CD4-positive, alpha-beta T cell treated with Interleukin-6 for 4 hours (primary cell): ENCODE measurements at places on chromosomes 7 and 10.

GRCh38 chr7:158018098-158018762, 569.4 kb downstream of the PTPRN2 start:
- DNase-seq, result no peak

- DNase-seq, result no peak
Measured at GRCh38 chr10:21021843-21022594, 124.9 kb upstream of the NEBL start.

DNA sequence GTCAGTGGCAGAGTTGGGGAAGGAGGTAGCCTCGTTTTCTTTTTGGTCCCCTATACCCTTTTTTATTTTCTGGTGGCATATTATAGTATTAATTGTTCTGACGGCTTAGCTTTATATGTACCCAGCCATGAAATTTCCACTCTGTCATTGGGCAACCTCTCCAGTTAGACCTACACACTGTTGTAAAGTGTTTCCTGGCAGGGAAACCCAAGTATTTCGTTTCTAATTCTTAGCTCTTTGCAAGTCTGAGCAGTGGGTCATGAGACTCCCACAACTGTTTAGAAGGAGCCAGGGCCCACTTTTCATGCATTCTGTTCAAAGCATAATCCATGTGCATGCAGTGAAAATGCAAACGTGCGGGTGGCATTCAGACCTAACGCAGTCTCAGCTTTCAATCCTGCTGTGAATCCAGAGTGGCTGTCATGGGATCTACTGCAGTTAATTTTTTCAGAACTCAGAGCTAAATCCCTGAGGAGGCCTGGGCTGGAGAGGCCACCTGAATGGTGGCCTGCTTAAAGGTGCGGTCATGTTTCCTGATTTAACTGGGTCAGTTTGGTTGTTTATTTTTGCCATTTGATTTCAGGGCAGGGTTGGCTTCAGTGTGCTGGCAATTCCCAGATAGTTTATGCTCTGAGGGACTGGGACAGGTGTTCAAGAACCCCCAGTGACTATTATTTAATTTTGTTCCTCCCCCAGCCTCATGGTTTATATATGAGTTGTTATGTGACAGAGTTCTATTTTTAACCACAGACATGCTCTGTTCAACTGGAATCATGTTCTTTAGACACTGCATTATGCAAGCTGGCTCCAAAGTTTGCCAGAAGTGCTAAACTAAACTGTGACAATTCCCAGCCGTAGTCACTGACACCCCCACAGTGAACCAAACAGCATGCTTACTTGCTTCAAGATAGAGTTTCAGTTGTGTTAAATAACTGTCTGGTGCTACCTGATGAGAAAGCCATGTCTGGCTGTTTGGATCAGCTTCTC, 27.4 kb upstream of the SYPL1 start:
- no peak for DNase-seq

GRCh38 chr10:1054684-1055083, 1.5 kb upstream of the WDR37 start:
- DNase-seq, result no peak

- DNase-seq, result no peak
Measured at GRCh38 chr10:129969184-129969910, 5.3 kb upstream of the EBF3 start.

DNA sequence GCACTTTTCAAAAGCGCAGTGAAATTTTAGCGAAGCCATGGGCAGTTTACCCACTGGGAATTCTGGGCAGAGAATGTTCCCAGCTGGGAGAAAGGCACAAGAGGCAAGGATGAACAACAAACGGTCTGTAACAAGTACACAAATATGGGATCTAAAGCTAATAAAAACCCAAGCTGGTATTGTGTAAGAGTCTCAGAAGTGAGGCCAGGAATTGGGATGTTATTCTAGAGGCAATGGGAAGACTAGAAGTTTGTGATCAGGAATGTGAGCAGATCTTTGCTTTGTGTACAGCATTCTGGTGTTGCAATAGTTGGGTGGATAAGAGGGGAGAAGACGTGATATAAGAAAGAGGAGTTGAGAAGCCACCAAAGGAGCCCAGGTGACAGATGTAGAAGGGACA, 15.0 kb downstream of the FZD9 start:
- no peak for DNase-seq

GRCh38 chr10:89782470-89782869, 81.1 kb downstream of the KIF20B start:
- DNase-seq, result no peak
